ENCODE measurements at places on chromosomes 12 and 14.

GRCh38 chr12:6788972-6789924 lies at the start of gene CD4:
Gene CD4 (plus strand): TSS chr12:6789528. CDS start chr12:6800139, 10,611 bp downstream.
- DNase-seq: no peak

GRCh38 chr12:122789637-122790036 lies 15.3 kb downstream of the CCDC62 start:
- DNase-seq: no peak

- no peak for DNase-seq
Observed at GRCh38 chr12:51391283-51392123, at the start of gene GALNT6. Gene GALNT6 (minus strand): TSS chr12:51391406. CDS start chr12:51379781, 11,625 bp downstream.

DNA sequence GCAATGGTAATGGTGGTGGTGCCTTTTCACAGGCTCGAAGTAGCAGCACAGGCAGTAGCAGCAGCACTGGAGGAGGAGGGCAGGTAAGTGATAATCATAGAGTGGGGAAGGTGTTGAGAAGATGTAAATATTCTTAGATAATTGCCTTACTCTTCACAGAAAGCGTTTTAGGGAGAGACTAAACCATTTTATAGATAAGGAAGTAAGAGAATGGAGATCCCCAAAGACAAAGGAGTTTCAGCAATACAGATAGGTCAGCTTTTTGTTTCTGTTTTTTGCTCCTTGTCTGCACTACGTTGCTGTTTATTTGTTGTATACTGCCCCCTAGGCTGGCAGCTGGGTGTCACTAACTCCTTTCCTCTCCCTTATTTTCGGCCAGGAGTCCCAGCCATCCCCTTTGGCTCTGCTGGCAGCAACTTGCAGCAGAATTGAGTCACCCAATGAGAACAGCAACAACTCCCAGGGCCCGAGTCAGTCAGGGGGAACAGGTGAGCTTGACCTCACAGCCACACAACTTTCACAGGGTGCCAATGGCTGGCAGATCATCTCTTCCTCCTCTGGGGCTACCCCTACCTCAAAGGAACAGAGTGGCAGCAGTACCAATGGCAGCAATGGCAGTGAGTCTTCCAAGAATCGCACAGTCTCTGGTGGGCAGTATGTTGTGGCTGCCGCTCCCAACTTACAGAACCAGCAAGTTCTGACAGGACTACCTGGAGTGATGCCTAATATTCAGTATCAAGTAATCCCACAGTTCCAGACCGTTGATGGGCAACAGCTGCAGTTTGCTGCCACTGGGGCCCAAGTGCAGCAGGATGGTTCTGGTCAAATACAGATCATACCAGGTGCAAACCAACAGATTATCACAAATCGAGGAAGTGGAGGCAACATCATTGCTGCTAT lies 2.0 kb downstream of the SP1 start:
- no peak for DNase-seq

GRCh38 chr14:54682578-54682977 lies 115.7 kb downstream of the SAMD4A start:
- no peak for DNase-seq
